Stimulated activated CD4-positive, alpha-beta T cell treated with anti-CD3 and anti-CD28 coated beads, Interleukin-15, amount 100 ng/mL, for 24 hours (primary cell): ENCODE measurements at places on chromosomes 5 and 9.

GRCh38 chr9:98118640-98119601 is at the start of gene TRIM14:
Gene TRIM14, minus strand, starts transcription at chr9:98119222. Its CDS starts 34 bp downstream, at chr9:98119188.
- peak; percentile 82 for DNase-seq

DNA sequence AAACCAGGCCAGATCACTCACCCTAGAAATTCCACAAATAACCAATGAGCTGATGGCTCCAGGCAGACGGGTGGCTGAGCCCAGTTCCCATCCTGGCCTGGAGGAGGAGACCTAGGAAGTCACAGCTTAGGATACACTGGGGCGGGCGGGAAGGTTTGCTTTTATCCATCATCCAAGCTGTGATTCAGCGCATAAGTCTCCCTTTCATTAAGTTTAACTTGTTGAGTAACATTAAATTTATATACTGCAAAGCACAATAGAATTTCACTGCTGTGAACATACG is 55.7 kb downstream of the THBS4 start:
- DNase-seq, result no peak

GRCh38 chr5:54470128-54470527 is 14.6 kb downstream of the HSPB3 start:
- no peak for DNase-seq

DNA sequence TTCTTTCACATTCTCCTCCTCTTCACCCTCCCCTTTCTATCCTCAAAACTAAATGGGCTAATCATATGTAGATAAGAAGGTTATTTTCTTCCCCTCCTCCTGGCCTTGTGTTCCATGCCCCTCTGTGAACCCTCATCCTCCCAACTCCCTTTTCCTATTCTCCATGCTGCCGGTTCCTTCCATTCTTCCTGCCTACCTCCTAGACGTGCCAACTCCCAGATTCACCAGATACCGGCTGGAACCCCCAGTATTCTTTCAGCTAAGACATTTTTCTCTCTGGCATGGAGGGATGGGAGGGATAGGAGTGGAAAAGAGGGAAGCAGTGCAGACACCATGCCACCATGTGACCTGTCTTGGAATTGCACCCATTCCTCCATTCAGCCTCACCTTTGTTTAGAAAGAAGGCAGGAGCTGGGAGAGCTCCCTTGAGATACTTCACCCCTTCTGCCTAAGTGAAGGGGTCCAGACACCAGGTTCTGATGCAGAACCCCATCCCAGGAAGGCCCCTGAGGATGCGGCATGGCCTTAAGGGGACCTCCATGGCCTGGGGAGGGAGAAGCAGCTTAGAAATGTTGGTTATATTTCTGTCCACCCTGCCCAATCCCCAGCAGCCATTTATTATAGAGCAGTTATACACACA is 4.8 kb downstream of the DNAJB5 start:
- DNase-seq, result no peak

GRCh38 chr9:127424676-127424999 is 456 bp downstream of the ZNF79 start:
- peak; percentile 51 for DNase-seq

DNA sequence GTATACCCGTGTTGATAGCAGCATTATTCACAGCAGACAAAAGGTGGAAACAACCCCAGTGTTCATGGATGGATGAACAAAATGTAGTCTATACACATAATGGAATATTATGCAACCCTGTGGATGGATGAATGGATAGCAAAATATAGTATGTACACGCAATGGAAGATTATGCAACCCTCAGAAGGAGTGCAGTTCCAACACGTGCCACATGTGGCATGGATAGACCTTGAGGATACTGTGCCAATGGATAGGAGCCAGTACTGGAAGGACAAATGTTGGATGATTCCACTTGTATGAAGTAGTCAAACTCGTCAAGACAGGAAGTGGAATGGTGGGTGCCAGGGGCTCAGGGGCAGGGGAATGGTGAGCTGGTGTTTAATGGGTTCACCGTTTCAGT is 44.9 kb downstream of the PLEKHG4B start:
- DNase-seq, result no peak

DNA sequence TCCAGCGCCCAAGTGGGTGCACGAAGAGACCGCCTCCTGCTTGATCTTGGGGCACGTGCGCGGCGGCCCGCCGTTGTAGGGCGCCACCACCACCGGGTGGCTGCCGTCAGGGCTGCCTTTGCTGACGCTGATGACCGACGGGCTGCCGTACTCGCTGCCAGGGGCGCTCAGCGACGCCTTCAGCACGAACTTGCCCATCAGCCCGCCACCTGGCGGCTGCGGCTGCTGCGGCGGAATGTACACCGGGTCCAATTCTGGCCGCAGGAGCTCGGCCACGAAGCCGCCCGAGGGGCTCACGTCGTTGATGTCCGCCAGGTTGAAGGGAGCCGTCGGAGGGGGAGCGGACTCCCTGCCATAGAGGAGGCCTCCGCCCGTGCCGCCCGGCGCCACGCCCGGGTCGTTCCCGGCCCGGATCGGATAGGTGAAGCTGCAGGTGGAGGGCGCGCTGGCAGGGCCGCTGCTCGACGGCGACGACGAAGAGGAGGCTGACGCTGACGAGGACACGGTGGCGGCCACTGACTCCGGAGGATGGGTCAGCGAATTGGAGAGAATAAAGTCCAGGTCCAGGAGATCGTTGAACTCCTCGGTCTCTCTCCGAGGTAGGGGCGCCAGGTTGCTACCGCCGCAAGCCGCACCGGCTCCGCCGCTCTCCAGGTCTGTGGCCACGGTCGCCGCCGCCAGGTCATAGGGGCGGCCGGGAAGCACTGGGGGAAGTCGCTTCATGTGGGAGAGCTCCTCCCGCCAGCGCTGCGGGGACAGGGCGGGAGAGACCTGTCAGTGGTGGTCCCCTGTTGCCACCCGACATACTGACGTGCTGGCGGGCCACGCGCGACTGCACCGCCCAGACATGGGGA is 1.8 kb downstream of the KLF4 start:
- DNase-seq, result peak; percentile 48

DNA sequence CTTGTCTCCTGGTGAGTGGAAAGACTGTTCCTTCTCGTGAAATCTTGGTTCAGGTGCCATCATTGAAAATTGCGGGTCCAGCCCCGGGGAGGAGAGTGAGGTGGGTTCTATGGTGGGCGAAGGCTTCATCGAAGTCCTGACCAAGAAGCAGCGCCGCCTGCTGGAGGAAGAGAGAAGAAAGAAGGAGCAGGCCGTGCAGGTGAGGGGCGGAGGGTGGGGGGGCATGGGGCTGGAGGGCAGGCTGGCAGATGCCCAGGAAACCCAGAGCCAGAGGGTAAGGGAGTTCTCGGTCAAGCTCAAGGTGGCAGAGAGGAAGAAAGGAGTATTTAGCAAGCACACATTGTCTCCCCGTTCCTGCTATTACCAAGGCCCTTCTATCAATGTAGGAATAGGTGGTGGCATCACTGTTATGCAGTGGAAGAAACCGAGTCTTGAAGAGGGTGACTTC is 24.3 kb upstream of the POMT1 start:
- peak; percentile 69 for DNase-seq

GRCh38 chr5:62065050-62065449 is 241.0 kb upstream of the KIF2A start:
- no peak for DNase-seq

DNA sequence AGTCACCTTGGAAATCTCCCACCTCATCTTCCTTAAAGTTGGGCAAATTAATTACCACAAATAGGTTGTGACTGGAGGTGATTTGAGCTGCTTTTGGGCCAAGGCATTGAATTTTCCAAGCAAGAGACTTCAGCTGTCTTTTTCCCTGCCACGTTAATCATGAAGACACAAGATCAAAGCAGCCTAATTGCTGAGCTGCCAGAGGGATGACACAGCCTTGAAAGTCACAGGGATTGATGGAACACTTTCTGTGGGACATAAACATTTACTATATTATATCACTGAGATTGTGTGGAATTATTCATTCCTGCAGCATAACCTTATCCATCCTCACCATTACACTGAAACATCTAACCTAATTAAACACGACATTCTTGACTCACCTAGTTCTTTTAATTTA is 172.2 kb downstream of the FAM170A start:
- no peak for DNase-seq

DNA sequence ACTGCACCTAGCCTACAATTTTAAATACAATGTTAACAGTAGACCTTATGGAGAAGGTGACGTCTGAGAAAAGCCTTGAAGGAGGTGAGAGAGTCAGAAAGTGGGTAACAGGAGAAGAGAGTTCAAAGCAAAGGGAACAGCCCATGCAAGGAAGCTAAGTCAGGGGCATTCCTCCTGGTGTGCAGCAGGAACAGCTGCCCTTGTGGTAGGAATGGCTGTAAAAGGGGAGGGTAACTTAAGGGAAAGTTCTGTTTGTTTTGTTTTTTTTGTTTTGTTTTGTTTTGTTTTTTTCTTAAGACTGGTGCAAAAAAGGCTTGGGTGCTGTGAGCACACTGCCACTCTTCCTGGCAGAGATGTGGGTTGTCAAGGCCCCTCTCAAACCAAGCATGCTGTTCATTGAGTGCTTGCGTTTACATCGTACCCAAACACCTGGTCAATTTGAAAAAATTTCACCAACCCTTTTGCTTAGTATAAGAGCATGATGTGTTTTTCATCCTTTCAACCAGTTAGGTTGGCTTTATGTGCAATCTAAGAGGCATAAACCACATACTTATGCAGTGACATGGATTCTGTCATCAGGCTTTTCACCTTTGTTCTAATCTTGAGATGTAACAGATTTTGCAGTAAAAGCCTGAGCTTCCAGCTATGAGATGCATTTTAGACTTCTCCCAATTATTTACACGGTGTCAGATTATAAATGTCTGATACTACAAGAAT is 279.7 kb downstream of the GLIS3 start:
- no peak for DNase-seq

GRCh38 chr5:177607452-177608192 is 7.7 kb downstream of the B4GALT7 start:
- peak; percentile 79 for DNase-seq

DNA sequence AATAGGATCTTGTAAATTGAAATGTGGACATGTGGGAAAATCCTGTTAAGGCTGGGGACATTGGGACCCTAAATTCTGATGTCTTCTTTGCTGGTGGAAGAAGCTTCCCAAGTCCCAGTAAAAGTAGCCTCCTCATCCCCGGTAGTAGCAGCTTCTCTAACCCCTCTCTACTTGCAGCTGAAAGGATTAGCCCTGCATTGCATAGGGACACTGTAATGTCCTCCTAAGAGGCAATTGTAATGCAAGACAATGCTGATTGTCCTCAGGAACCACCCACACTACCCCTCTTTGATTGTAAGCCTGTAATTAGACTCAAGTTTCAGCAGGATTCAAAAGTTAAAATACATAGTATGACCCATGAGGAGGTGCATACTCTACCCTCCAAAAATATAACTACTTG is 1938.4 kb upstream of the C9orf72 start:
- DNase-seq, result no peak

GRCh38 chr9:105114964-105115728 is 129.3 kb upstream of the SLC44A1 start:
- peak; percentile 36 for DNase-seq

- no peak for DNase-seq
Measured at GRCh38 chr5:13356226-13356625, 588.3 kb downstream of the DNAH5 start.

- no peak for DNase-seq
Measured at GRCh38 chr5:77241444-77241843, 31.0 kb downstream of the PDE8B start.

- no peak for DNase-seq
Measured at GRCh38 chr5:36948650-36949049, 72.1 kb downstream of the NIPBL start.

DNA sequence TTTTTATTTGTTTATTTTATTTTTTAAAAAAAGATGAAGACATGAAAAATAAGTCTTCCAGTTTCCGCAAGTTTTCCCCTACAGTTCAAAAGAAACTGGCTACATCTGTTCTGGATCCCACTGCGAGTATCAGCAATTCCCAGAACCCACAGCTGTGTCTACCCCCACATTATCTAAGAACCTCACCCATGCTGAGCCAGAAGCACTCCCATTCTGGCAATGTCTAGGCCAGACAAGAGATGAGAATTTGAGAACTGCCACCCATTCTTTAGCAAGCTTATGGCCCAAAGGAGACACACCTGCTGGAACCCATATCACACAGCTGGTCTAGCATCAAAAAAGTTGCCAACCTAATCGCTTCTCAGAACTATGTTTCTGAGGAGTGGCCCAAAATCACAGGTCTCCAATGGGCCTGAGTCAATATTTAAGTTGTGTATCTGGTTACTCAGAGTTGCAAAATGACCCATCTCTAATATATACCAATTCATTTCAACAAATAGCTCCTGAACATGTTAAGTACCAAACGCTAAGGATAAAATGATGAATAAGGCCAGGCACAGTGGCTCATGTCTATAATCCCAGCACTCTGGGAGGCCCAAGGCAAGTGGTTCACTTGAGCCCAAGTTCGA is 27.1 kb downstream of the MTMR12 start:
- DNase-seq, result no peak

GRCh38 chr9:133124123-133124906 is 3.3 kb upstream of the RALGDS start:
- DNase-seq, result no peak

DNA sequence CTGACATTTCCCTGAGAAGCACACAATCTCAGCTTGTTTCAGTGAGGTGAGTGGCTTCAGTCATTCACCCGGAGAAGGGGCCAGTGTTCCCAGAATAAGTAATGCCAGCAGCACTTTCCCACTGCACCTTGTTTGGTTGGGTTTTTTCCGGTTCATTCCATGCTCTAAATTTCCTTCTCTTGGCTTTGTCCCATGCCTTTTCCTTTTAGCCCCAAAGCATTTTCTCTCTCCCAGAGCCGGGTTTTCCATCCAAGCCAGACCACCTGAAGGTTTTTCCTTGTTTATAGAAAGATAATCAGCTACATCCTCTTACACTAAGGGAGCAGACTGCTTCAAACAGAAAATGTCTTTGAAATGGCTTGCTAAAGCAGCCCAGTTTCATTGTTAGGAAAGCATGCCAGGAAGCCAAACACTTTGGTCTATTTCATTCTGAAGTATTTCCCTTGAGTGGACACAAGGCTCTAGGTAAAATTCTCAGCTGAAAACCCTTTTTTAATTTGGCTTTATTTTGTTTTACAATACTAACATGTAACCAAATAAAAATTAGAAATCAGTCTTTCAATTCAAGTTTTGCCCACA is 501.6 kb downstream of the DTWD2 start:
- DNase-seq, result no peak

DNA sequence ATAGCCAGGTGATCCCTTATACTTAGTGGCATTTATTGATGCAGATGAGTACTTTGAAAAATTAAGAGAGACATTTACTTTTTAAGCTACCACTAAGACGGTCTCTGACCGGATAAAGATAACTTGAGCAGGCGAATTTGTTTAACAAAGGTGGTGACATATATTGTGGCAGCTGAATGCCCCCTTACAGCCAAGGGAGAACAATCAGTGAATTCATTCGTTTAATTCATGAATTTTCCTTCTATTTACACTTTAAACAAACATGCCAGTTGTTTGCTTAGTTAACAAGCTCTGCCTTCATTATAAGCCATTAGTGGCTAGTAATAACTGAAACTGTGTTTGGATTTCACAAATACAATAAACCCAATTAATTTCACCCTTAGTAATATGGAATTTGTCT is 187.1 kb downstream of the AOPEP start:
- DNase-seq, result no peak

DNA sequence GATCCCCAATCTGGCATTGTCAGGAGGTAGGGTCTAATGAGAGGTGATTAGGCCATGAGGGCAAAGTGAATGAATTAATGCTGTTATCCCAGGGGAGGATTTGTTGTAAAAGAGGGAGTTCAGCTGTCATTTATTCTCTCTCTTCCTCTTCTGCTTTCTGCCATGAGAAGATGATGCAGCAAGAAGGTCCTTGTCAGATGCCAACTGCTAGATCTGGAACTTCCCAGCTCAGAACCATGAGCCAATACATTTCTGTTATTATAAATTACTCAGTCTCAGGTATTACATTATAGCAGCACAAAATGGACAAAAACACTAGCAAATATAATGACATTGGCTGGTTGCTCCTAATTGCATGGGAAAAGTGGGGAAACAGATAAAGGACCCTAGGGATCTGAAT is 15.6 kb upstream of the BICD2 start:
- no peak for DNase-seq
